ENCODE measurements at places on chromosomes 1 and 21.

DNA sequence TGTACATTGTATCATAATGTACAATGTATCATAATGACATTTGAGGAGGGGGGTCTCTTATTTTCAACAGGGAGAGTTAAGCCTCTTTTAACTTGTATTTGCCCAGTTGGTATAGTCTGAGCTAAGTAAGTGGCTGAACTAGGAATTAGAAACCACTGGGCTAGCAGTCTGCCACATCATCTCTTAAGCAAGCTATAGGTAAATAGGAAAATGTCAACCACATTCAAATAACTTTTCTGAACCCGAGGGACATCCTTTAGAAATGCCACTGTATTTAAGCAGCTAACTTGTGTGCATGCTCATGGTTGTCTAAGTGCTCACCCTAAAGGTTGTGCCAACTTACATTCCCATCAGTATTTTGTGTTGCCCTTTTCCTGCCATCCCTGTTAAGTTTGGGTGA lies 35.5 kb upstream of the ASB17 start:
- DNase-seq, result no peak

GRCh38 chr1:241527146-241527545 lies 5.0 kb upstream of the KMO start:
- no peak for DNase-seq

DNA sequence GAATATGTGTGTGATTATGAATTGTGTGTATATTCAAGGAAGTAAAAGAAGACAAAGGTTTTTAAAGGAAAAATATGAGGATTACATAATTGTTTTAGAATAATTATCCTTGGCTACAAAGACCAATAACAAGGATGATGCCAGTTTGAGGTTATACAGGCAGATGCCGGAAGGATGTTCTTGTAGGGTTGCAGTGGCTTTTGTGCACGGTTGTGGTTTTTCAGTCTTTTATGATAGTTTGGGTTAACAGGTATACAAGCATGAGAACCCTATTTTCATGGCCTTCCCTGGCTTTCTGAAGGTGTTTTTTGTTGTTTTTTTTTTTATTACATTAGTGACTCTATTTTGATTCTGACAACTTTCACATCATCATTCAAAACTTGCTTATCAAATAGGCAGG lies 4.9 kb downstream of the CR2 start:
- peak; percentile 69 for DNase-seq

DNA sequence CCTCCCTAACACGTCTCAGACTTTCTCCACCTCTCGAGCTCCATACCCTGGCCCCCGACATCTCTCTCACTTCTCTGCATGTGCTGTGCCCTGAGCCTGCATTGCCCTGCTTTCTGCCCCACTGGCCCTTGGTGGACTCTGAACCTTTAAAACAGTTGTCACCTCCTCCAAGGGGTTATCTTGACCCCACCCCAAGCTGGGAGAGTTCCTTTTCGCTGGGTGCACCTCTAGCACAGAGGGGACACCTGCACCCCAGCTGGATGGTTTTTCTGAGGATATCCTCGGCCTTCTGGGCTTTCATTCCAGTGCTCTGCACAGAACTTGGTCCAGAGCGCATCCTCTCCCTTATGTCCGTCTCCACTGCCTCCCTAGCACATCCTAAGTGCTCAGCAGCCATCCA lies 4.2 kb upstream of the CDCP2 start:
- no peak for DNase-seq

- DNase-seq, result no peak
Measured at GRCh38 chr1:96384611-96385010, 337.0 kb upstream of the PTBP2 start.

- DNase-seq, result no peak
Measured at GRCh38 chr21:15390049-15390448, 325.2 kb upstream of the NRIP1 start.

- DNase-seq, result no peak
Measured at GRCh38 chr1:29975036-29975694, 738.8 kb downstream of the PTPRU start.

DNA sequence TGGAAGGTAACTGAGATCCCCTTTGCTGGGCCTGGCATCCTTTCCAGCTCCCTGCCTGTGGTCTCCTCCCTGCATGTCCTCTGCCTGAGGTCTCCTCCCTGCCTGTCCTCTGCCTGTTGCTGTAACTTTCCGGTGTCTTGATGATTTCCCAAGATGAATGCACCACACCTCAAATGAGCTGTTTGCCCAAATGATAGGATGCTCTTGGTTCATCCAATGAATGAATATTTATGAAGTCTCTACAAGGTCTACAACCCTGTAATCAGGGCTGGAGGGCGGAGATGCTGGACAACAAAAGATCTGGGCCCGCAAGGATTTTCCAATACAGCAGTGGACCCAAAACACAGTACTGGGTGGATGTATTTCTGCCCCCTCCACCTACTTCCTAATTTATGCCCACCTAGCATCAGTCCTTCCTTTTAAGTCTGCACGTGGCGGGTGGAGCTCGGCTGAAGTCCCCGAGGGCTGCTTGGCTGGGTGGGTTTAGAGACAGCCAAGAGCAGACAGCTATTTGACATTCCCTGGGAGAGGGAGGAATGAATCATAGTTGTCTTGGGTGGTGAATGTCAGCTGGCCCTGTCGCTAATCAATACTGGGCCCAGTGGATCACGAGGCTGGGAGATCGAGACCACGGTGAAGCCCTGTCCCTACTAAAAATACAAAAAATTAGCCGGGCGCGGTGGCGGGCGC lies 60.3 kb upstream of the GRHL3 start:
- DNase-seq, result no peak

- DNase-seq, result no peak
Measured at GRCh38 chr1:31751822-31752241, 12.3 kb downstream of the ADGRB2 start.

DNA sequence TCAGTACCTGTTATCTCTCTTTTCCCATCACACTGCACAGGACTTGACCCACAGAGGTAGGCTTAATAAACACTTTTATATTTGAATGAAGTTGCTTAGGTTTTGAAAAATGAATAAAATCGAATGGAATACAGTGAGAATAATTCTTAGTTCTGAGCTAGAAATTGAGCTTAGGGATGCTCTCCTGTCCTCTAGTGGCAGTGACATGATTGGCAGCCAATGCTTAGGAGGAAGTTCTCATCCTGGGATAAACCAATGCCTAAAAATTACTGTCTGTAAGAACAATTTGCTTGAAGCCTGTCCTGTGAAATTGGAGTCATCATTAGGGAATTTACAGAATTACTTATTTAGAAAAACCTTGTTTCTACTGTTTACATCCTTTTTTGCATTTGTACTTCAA lies 21.3 kb upstream of the CYP4X1 start:
- no peak for DNase-seq

- DNase-seq, result no peak
Measured at GRCh38 chr1:212545941-212546635, 62.5 kb upstream of the ATF3 start.
